ENCODE measurements at places on chromosomes 1 and 21.

DNA sequence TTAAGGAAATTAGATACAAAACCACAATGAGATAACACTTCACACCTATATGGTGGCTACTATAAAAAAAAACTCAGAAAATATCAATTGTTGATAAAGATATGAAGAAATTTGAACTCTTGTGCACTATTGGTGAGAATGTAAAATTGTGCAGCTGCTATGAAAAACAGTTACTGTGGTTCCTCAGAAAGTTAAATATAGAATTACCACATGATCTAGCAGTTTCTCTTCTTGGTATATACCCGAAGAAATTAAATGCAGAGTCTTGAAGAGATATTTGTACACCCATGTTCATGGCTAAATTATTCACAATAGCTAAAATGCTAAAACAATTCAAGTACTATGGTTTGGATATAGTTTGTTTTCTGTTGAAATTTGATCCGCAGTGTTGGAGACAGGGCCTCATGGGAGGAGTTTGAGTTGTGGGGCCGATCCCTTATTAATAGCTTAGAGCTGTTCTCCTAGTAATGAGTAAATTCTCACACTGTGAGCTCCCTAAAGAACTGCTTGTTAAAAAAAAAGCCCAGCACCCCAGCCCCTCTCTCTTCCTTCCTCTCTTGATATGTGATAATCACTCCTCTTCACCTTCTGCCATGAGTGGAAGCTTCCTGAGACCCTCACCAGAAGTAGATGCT, 1412.1 kb downstream of the PLA2G4A start:
- no peak for DNase-seq

- DNase-seq, result no peak
Observed at GRCh38 chr1:220699044-220699443, 8.9 kb downstream of the C1orf115 start.

- DNase-seq, result no peak
Observed at GRCh38 chr21:33377221-33377920, 25.8 kb upstream of the IFNGR2 start.

- peak; percentile 80 for DNase-seq
Observed at GRCh38 chr1:110619412-110620249, 13.5 kb upstream of the KCNA2 start.

GRCh38 chr1:25020173-25020845, 90.2 kb upstream of the RUNX3 start:
- DNase-seq, result no peak

DNA sequence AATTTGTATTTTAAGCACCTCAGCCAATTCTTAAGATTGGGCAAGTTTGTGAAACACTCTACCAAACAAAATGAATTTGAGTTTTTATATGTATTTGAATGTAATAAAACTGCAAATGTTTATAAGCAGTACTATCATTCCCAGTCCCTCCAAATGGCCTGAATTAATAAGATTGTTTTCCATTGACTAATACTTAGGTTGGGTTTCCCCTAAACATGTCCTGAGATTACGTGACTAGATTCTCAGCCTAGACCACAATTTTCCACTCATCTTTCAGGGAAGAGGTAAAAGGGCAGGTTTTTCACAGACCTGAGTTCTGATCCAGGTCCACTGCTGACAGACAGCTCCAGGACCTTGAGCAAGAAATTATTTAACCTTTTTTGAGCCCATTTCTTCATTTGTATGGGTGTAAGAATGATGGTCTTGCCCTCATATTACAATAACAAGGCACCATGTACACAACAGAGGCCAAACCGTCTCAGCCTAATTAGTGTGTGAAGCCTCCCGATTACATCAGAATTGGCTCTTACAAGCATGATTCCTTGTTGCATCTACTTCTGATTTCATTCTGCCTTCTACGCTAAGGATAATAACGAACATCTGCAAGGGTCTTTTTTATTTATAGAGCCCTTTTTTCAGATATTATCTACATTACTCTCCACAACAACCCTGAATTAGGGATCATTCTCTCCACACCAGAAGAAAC, 51.2 kb downstream of the BEND5 start:
- no peak for DNase-seq

GRCh38 chr21:31874812-31875212, 2.0 kb downstream of the HUNK start:
- DNase-seq, result no peak

GRCh38 chr1:26913754-26914619, at the start of gene NR0B2:
Gene NR0B2 (minus strand): TSS chr1:26913975. CDS start chr1:26913940, 35 bp downstream.
- DNase-seq, result no peak

DNA sequence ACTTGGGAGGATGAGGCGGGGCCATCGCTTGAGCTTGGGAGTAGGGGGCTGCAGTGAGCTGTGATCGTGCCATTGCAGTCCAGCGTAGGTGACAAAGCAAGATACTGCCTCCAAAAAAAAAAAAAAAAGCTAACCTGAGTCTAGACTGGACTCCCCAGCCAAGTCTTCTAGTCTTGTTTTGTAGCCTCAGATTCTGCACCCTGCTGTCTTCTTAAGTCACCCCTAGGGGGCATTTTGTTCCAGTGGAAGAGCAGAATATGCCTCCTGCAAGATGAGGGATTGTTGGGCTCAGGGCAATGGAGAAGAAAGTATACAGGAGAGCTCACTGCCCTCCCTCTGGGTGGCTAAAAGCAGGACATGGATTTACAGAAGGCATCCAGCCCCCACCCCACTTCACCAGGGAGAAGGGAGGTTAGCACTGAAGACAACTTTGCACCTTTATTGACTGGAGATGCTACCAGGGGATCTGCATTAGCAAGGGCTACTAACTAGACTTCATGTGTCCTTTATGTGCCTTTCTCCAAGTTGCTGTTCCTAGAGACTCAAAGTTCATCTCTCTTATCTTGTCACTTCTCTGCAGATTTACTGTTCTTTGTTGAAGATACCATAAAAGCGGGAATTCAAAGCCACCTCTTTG, 15.3 kb upstream of the RNF187 start:
- no peak for DNase-seq

DNA sequence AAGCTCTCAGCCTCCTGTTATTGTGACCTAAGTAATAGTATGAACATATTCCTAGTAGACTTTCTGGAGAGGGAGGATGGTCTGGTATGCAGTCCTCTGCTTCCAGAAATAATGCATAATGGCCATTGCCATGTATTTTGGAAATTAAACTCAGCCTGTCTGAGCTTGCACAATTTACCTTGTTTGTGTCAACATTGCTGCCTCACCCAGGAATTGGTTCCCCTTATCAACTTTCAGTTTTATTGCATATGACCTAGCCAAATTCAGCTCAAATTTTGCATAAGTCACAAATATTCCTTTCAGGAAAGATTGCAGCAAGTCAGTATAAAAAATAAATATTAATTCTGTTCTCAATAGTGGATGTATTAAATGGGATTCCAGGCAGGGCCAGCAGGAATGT, 101.9 kb upstream of the SLC5A9 start:
- DNase-seq, result no peak

DNA sequence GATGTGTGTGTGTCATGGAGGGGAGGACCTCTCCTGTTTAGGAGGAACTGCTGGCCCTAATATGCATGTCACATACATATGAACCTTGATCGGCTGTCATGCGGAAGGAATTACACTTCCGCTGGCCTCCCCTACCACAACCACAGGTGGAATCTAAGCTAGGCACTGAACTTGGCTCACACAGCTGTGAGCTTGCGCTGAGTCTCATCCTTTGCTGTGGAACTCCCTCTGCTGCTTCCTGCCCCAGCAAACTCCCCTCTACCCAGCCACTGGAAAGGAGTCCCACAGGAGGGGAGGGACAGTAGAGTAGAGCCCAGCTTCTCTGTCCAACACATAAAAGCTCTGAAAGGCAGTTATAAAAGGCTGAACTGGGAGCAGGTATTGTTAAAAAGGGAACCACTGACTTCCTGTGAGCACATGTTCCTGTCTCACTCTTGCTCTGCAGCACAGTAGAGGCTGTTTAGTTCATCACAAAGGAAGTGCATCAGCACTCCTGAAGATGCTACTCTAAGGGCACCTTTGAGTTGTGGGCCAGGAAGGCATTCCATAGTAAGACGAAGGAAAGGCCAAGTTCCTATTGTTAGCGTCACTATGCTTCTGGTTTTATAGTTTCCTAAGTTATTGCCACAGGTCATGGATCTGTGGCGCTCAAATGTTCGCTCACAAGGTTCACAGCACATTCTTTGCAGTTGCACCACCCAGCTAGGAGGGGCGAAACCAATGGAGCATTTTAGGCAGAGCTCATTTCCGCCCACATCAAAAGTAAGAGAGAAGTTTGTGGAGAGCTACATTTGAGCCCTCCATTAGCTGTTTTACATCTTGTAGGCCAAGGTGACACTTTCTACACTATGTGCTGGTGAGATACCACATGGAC, 17.7 kb upstream of the PTPRC start:
- DNase-seq, result no peak

- no peak for DNase-seq
Observed at GRCh38 chr1:179318491-179318890, 24.9 kb downstream of the SOAT1 start.

DNA sequence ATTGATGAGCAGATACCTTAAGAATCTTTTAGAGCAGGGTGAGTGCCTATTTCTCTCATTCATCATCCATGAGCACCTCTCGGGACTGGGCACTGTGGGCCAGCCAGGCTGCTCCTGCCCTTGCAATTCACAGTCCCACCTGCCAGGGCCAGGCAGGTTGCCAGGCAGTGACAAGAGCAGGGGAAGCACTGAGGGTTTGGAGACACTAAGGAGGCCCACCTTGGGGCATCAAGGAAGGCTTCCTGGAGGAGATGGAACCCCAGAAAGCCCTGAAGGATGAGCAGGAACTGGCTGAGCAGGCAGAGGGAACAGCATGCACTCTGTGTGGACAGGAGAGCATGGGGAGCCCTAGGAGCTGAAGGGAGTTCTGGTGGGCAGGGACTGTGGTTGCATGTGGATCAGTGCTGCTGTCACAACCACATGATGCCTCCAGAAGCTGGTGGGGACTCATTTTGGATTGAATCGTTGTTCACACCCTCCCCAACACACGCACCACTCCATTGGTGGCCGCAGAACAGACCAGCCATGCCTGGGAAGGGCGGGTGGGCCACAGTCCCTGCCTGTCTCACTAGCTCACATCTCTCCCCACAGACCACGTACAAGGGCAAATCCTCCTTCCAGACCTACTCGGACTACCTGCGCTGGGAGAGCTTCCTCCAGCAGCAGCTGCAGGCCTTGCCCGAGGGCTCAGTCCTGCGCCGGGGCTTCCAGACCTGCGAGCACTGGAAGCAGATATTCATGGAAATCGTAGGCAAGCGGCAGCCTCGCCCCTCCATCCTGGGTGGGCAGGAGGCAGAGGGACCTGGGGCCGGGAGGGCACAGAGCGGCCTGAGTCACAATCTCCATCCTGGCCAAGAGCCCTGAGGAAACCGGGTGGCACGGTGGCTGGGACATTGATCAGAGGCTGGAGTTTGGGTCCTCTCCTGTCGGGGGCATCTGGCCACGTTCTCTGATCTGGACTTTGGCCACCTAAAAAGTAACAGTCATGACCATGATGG, 55.1 kb downstream of the DISP3 start:
- DNase-seq, result no peak

GRCh38 chr1:59152511-59152910, 144.4 kb upstream of the FGGY start:
- DNase-seq, result no peak

- DNase-seq, result peak; percentile 9
Observed at GRCh38 chr21:35291973-35292627, 243.0 kb upstream of the RUNX1 start.

DNA sequence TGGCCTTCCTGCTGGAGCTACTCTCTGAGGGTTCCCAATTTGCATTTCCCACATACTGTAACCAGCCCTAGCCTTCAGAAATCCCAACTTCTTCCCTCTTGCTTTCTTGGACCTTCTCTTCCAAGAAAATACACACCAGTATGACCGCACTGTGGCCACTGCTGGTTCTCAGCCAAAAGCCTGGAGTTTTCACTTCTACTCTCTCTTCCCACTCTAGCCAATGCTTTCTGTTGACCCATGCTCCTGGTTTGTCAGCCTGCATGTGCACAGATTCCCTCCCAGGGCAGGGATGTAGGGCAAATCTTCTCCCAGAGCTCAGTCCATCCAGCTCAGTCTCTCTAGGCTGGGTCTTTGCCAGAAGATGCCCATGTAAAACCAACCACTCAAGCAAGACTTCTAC, 664 bp downstream of the SLAMF1 start:
- DNase-seq, result no peak

DNA sequence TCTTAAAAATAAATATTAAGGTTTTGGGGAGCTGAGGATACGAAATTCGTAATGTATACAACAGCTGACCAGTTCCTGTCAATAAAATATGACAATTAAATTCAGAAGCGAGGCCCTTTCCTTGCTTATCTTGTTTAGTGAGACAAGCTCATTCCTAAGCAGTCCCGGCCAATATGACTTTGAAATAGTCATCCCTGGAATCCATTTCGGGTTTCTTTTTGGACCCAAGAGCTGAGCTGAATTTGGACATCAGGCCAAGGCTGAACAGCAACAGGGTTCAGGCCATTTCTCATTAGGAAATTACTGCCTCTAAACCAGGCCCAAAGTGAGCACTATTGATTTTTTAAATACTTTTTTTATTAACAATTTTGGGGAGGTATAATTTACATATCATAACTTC, 17.3 kb upstream of the FMN2 start:
- DNase-seq, result no peak

DNA sequence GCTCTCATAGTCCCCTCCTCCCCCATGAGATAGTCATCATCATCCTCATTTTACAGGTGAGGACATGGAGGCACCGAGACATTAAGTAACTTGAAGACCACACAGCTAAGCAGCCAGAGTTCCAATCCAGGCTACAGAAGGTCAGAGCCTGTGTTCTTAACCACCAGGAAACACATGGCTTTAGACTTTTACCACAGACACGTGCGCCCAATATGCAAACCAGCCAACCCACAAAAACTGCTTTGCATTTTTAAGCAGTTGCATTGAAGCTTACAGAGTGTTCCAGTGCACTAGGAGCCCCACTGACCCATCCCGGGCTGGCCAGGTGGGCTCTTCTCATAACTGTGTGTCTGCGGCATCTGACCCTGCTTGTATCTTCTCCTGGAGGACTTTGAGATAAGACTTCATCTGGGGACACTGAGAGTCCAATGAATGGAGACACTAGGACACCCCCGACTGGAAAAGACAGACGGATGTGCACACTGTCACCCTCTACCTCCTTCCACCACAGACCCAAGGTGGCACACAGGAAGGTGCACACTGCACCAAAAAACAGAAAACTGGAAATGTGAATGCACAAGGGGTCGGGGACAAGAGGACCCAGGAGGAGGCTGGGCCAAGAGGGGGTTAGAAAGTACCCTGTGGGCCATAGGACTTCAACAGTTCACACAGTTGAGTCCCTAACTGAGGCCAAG, 56.4 kb downstream of the ETS2 start:
- DNase-seq, result no peak

DNA sequence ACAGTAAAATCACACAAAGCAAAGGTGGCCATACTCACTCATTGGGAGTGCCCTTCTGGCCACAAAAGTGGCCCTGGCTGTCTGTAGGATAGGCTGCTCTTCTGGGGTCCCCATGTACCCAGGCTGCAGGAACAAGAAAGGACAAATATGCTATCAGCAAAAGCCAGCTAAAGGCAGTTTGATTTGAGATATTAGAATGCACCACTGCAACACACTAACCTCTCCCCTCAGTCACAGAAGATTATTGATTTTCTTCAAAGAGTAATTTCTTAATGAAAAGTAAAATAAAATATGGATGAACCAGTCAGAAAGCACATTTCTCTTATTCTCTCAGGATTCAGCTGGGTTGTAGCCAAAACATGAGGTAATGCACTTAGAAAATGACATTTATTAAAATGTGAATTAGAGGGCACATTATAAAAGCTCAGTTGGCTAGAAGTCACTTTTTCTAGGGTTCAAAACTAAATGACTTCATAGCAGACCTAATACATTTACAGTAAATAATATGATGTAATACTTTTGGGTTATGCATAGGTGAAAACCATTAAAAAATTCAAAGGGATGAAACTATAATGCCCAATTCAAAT, 140.8 kb downstream of the LHX8 start:
- no peak for DNase-seq

All from hepatic stellate cell (primary cell).